ENCODE measurements at places on chromosomes 2 and 18.

DNA sequence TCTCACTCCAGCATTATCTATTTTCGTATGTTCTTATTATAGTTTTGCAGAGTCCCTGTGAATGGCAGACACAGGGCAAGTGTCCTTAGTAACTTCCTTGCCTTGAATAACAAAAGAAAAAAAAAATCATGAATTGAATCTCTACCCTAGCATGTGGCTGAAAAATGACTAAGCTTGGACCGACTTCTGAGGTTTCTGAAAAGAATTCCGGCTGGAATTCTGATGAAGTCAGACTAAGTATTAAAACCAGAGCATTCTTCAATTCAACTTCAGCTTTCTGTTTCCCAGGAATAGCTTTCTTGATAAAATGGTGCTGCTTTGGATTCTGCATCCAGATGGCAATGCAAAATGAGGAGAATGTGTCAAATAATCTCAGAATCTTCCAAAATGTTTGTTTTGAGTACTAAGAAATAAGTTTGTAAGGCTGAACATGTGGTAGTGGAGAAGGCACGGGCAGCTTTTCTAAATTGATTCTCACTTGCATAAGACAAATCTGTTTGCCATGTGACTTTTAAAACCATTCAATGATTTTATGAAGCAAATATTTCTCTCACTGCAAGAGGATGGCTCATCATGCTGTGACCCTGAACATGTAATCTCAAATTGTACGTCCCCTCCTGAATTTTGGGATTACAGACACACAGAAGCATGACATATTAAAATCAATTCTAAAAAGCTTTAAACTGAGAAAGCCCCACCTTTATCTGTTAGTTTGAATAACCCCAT lies 1462.8 kb upstream of the LRRTM1 start:
- DNase-seq, result no peak

DNA sequence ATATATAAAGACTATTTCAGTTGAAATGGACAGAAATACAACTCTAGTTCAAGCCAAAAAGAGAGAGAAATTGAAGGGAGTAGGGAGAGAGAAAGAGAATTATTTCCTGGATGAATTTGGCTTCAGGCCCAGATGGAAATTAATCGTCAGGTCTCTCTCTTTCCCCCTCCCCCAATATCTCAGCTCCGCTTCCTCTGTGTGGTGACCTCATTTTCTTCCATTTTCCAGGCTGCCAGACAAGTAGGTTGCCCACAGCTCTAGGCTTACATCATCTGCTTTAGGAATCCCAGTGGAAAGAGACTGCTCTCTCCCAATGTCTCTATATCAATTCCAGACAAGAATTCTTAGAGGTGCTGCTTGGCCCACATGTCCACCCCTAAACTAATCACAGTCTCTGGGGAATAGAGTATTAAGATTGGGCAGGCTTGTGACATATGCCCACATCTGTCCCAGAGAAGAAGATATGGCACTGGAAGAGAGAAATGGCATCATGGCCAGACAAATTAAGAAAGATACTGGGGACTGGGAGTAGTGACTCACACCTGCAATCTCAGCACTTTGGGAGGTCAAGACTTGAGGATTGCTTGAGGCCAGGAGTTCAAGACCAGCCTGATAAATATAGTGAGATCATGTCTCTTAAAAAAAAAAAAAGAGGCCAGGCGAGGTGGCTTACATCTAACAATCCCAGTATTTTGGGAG lies 37.2 kb upstream of the CFAP36 start:
- DNase-seq, result no peak

DNA sequence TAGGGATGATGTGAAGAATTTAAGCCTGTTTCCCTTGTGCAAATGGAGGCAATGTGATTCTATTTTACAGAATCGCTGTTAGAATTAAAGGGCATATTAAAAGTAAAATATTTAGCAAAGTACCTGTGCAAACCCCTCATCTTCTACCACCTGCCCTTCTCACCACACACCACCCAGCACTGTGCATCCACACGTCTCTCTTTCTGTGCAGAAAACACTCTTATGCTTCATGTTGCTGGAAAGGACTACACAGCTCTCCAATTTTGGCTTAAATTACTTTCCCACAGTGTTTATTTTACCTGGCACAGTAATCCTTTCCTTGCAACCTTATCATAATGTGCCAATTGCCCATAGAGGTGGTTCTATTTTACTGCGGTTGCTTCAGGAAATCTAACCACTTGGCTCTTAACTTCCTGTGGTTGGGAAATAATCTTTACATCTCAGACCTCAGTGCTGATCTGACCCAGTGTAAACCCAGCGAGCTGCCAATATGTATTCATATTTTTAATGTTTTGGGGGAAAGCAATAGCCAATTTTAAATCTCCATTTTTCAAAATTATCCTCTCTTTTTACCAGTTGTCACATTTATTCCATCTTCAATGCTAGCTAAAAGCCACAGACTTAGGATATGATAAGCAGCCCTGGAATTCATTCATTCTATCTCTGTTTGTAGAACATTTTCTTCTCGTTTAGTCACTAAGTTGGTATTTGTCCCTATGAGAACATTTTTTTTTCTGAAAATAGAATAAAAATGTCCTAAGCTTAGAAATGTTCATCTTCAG lies 250.9 kb downstream of the DSEL start:
- DNase-seq, result no peak

DNA sequence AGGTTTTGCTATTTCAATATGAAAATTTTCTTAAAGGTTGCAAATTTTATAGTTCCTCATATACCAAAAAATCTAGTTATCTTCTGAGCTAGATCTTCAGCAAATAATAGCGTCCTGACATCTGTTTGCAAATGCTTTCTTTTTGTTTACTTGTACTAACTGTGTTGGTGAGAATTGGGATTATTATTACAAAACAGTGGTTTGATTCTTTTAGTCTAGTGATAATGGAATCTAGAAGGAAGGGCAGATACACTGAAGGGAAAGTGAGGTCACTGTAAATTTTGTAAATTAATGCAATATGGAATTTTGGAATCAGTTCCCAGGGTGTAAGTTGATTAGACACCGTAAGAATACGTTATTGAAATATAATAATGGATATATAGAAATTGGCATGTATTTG lies 36.2 kb upstream of the NT5C1B start:
- DNase-seq, result no peak

- DNase-seq, result no peak
Observed at GRCh38 chr2:117967977-117968718, 45.7 kb downstream of the CCDC93 start.

DNA sequence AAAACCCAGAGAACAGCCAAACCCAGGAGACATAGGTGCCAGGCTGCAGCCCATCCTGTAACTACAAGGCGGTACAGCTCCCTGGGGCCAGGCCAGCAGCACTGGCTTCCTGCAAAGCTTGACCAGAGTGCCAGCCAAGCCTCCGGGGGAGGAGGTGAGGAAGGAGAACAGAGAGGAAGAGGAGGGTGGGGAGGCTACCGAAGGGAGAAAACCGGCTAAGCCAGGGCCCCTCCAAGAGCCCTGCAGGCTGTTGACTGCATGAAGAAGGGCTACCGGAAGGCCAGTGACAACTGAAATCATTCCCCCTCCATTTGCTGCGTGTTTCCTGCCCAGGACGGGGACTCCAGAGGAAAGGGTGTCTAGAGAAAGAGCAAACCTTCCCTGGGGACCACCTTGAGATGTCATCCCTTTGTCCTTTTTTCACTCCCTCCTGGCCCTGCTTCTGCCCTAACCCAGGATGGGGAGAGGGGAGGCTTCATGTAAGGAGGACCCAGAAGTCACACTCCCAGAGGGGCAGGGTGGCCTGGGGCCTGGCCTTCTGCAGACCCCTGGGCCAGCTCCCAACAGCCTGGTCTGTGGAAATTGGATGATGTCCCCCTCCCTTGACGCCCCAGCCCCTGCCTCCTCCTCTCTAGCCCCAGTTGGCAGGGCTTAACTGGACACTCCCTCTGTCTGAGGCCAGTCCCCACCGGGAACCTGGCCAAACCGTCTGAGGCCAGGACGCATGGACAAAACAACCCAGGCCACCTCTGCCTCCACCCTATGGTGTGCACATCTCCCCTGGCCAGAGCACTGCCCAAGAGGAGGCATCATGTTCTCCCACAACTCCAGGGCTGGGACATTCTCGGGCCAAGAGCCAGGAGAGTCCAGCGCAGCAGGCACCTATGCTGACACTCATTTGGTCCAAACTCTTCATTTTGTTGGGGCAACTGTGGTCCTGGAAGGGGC lies 207.8 kb downstream of the CYP26B1 start:
- DNase-seq, result peak; percentile 69

DNA sequence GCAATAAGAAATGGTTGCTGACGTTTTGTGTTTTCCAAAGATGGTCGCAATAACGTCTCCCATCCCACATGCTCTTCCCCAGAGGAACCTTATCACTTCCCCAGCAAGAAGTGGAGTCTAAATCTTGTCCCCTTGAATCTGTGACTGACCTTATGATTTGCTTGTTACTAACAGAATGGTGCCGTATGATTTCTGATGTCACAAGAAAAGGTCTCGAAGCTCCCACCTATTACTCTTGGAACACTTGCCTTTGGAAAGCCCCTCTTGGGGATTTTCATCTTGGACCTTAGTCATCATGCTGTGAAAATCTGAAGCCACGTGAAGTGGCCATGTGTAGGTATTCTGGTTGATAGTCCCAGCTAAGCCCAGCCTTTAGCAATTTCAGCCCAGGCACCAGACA lies 86.2 kb upstream of the GLS start:
- no peak for DNase-seq

DNA sequence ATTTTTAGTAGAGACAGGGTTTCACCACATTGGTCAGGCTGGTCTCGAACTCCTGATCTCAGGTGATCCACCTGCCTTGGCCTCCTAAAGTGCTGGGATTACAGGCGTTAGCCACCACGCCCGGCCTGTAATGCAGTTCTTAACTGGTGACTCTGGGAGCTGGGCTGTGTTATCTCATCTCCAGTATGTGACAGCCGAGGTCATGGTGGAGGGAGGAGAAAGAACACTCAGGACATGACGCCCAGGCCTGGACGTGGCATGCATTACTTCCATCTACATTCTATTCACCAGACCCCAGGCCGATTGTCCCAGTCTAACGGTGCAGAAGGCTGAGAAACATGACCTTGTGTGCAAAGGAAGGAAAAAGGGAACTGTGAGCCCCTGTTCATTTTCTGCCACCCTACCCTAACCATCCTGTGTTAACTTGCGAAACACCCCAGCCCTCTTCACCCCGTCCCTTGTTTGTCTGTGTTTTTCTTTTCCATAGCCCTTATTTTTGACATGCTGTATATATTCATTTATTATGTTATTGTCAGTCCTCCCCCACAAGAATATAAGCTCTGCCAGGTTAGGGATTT lies 88.1 kb upstream of the ASAP2 start:
- DNase-seq, result no peak

GRCh38 chr2:2703172-2703571 lies 372.1 kb upstream of the MYT1L start:
- DNase-seq, result no peak

- no peak for DNase-seq
Observed at GRCh38 chr2:109519513-109519912, 94.3 kb downstream of the SEPTIN10 start.

GRCh38 chr2:128595763-128596395 lies 277.2 kb upstream of the HS6ST1 start:
- no peak for DNase-seq

- no peak for DNase-seq
Observed at GRCh38 chr2:190169221-190170072, 106.9 kb upstream of the MSTN start.

DNA sequence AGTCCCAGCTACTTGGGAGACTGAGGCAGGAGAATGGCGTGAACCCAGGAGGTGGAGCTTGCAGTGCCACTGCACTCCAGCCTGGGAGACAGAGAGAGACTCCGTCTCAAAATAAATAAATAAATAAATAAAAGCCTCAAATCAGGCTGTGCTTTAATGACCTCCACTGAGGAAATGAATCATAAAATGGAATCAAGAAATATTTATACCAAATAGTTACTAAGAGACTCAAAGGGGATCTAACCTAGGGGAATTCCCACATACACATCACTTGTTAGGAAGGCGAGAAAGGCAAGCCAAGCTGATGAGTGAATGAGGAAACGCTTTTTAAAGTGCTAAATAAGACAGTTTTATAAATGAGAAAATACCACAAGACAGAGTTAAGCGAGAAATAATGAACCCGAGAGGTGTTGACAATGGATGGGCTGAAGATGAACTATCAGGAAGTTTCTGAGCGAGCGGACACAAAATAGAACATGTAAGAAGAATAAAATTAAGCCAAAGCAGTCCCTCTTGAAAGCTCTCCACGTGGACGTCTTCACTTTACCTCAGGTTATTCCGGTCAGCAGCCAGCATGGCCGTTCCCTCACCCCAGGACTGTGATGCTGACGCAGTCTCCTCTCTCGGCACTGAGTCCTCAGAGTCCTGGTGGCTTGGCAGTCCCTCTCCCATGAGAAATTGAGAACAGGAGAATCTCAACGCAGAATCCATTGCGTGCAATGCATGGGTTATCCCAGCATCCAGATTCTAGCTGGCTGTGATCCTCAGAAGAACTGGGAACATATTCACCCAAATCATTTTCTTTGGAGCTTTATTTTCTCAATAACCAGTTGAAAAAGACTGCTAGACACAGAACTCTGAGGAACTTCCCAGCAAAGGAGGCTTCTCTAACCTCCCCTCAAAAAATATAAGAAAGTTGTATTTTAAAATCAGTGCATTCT lies 22.3 kb downstream of the PXDN start:
- no peak for DNase-seq

DNA sequence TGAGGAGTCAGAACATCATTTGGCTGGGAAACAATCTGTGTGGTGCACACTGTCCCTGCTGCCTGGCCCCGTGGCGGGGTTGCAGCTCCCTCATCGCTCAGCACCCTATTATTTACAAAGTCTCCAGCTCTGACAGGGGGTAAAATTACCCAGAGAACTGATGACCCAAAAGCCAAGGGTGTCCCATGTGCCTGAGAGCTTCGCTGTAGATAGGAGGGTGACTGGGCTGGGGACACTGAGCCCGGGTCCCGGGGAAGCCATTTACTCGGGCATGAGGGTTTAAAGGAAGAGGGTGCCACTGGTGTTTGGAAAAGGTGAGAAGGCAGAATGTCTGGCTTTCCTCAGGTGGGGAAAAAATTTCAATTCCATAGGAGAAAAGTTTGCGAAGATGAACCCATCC lies 48.2 kb upstream of the EML6 start:
- no peak for DNase-seq

DNA sequence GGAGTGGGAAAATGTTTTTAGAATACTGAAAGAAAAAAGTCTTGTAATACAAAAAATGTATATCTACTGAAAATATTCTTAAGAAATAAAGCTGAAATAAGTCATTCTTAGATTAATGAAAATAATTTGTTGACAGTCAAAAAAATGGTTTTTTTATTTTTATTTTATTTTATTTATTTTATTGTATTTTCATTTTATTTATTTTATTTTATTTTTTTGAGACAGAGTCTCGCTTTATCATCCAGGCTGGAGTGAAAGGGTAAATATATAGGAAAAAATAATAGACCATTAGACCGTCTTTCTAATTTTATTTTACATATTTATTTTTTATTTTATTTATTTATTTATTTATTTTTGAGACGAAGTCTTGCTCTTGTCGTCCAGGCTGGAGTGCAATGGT lies 1583.6 kb upstream of the TMEFF2 start:
- DNase-seq, result no peak

DNA sequence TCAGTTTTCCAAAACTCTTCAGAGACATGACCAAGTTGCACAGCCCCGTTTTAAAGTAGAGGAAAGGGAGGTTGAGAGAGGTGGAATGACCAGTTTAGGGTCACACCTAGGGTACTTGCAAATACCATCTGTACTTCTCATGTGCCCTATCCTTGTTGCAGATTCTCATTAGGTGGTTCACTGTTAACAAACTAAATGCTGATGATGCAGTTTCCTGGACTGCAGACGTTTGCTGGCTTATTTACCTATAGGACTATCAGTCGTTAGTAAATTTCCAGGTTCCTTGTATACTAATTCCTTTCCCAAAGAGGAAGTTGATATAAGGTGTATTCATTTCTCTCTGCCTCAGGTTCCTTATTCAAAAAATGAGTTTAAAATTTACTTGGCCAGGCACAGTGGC lies 1.4 kb downstream of the FARP2 start:
- DNase-seq, result no peak
